ENCODE measurements at places on chromosomes 5 and 9.

GRCh38 chr5:73242735-73243134, 69.7 kb downstream of the TMEM174 start:
- no peak for DNase-seq

- DNase-seq: no peak
These were observed 101.7 kb downstream of the RANBP17 start for GRCh38 chr5:170963521-170963920.

DNA sequence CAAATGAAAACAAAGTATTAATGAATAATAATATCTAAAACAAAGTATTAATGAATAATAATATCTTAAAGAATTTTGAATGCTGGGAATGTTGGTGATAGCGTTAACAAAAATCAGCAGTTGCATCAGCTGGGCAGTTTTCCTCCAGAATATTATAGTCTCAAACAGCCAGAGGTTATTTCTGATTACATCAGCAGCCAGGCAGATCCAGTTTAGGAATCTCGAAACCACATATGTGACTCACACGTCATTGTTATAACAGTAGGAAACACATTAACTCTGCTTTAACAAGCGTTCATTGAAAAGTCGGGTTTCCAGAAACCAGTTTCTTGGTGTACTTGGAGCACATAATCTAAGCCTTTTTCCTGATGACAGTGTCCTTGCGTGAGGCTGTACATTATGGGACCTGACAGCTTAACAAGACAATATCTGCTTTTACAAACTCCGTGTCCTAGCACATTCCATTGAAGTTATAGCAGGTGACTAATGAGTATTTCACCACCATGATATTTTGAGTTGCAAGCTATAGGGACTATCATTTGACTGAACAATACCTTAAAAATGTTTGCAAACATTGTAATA, 559.5 kb upstream of the KLF4 start:
- DNase-seq: no peak

- no peak for DNase-seq
These were observed 75.9 kb upstream of the PRR16 start for GRCh38 chr5:120388016-120388781.

Measured in activated CD4-positive, alpha-beta T cell treated with anti-CD3 and anti-CD28 coated beads for 24 hours (primary cell).